ENCODE measurements at places on chromosomes 4 and X.

DNA sequence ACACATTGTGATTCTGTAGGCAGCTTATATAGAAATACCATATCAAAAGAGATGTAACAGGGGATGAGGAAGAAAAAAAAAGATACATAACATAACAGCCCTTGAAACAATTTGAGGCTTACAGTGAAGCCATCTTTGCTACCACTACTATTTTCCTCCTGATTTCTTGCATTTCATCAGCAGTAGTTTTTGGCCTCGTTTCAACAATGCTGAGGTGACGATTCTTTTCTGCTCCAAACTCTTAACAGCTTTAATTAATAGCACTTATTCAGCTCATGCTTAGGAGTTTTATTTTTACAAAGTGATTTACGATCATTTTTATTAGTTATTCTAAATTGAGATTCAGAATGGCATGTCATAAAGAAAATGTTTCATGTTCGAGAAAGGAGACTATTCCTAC is 163.2 kb downstream of the DCK start:
- no peak for DNase-seq

DNA sequence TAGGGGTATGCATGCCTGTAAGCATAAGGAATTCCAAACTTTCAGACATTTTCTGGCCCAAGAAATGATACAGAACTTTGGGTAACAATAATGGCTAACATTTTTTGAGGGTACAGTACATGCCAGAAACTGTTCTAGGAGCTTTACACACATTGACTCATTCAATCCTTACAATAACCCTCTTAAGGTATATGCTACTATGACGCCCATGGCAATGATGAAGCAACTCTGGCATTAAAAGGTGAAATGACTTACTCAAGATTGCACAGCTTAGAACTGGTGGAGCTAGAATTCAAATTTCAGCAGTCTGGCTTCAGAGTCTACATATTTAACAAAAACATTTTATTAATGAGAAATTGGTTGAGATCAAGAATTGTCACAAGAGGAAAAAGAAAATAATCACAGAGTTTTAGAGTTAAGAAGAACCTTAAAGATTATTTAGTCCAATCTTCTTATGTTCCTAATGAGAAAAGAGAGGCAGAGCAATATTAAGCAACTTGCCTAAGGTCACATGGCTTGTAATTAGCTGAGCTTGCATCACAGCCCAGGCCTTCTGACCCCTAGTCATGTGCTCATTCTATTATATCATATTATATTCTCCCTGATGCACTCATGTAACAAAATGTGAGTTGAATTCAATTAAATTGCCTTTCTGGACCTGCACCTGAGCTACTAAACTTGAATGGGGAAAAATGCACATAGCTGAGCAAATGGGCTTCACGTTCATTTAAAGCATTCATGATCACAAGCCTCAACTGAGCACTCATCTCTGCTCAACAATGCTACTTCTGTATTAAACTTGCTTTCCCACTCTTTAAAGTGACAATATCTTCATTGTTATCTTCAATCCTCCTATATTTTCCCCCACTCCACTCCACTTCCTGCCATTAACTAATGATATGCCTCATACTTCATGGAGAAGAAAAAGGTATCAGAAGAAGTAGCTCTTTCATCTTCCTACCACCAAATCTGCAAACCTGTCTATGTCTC is 73.2 kb downstream of the ENOX2 start:
- no peak for DNase-seq

- DNase-seq = no peak
Observed at GRCh38 chr4:151760002-151760401, 805 bp downstream of the GATB start.

GRCh38 chr4:152344001-152344400 is 191.9 kb downstream of the FBXW7 start:
- DNase-seq = no peak

DNA sequence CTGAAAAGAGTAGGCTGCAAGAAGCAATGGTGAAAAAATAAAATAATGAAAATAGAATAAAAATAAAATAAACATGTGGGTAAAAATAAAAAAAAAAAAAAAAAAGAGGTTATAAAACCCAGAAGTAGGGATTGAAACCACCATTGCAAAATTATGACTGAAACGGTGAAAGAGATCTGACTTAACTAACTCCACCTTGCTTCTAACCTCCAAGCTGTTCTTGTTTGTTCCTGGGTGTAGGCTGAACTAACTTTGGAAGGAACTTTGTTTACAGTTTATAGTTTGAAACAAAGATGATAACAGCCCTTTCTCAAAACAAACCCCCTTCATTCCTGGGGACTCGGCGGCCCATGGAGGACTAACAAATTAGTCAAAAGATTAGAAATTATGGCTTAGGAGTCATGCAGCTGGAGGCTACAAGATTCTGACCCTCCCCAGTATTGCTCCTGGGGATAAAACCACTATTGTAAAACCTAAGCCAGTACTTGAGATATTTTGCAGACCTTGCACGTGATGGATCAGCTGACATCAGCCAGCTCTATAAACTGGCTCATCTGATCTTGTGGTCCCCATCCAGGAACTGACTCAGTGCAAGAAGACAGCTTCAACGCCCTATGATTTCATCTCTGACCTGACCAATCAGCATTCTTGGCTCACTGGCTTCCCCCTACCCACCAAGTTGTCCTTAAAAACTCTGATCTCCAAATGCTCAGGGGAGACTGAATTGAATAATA is 30.4 kb downstream of the DDX60L start:
- no peak for DNase-seq

GRCh38 chr4:41632481-41633073 is 94.6 kb downstream of the LIMCH1 start:
- DNase-seq = no peak

Measured in GDM1 (cell line).